ENCODE measurements at places on chromosomes 7 and 10. TPM values are rescaled to one million over a fixed set of nuclear protein-coding genes. Genes with fewer than 3 reads are reported as not detected.

Gene SLC26A5
- 1.5 TPM for total RNA-seq

Gene PAOX
- 7.3 TPM for total RNA-seq

Gene PNLIPRP2
- 1.00 TPM for total RNA-seq

Gene TRPV5
- not detected for total RNA-seq

Gene EVX1
- not detected for total RNA-seq

Gene PAPOLB
- total RNA-seq, result not detected

Gene VSTM2A
- not detected for total RNA-seq

Gene NKX2-3
- 0.43 TPM for total RNA-seq

Gene TMEM270
- total RNA-seq, result not detected

Gene CYP2C19
- 1.0 TPM for total RNA-seq

Gene OPTN
- 70.9 TPM for total RNA-seq

Gene FOXI2
- not detected for total RNA-seq

Gene BMPER
- total RNA-seq, result not detected

Gene LIPJ
- total RNA-seq, result not detected

Gene HOXA9
- 14.4 TPM for total RNA-seq

Gene GRM3
- not detected for total RNA-seq

Gene FGFR2
- total RNA-seq, result 286 TPM

Gene GPNMB
- total RNA-seq, result 1.2 TPM

Gene BICC1
- total RNA-seq, result 118 TPM

Gene VCL
- 113 TPM for total RNA-seq

Gene SFRP4
- total RNA-seq, result not detected

Gene EBF3
- 0.79 TPM for total RNA-seq

Gene CYP3A7
- not detected for total RNA-seq

Gene NRBF2
- total RNA-seq, result 52.5 TPM

Gene ADCY1
- 3.6 TPM for total RNA-seq

Gene C10orf105
- total RNA-seq, result not detected

Gene GBX1
- total RNA-seq, result not detected
